ENCODE measurements at places on chromosomes 13 and 19.

- DNase-seq: no peak
Observed at GRCh38 chr13:90591927-90592268, 755.6 kb upstream of the MIR17HG start.

DNA sequence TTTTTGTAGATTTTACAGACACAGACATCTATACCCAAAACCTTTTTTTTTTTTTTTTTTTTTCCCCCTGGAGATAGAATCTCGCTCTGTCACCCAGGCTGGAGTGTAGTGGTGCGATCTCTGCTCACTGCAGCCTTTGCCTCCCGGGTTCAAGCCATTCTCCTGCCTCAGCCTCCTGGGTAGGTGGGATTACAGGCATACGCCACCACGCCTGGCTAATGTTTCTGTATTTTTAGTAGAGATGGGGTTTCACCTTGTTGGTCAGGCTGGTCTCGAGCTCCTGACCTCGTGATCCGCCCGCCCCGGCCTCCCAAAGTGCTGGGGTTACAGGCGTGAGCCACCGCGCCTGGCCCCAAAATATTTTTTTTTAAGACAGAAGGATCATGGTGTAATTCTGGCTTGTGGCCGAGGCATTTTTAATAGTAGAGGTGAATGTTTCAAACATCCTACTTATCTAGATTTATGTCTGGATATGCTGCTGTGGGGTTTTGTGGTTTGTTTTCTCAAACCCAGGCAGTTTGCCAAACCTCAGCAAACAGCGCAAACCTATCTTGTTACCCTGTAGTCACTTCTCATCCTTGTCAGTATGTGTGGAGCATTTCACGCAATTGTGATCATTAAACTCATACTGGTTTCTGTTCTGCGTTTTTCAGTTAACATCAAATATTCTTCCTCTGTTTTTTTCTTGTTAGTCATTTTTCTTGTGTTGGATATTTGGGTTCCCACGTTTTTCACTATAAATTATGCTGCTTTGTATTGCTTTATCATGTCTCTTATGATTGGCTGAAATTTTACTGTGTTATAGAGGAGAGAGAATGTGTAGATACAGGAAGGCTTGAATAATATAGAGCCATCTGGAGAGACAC lies 36.2 kb upstream of the GARRE1 start:
- DNase-seq: peak; percentile 43

DNA sequence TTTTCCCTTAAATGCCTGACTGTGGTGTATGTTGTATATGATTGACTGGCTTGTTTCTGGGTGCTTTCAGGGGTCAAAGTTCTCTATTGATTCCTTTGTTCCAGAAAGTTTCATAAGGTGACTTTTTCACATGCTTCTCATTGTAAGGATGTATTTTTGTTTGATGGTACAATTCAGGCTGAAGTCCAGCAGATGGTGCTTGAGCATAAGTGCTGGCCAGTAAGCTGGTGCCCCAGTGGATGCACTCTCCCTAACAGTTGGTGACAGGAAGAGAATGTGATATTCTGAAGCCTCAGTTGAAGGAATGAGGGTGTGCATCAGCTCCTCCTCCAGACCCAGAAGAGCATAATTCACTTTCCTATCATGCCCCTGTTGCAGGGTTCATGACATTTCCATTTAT lies 1941.6 kb upstream of the PRR20A start:
- no peak for DNase-seq

DNA sequence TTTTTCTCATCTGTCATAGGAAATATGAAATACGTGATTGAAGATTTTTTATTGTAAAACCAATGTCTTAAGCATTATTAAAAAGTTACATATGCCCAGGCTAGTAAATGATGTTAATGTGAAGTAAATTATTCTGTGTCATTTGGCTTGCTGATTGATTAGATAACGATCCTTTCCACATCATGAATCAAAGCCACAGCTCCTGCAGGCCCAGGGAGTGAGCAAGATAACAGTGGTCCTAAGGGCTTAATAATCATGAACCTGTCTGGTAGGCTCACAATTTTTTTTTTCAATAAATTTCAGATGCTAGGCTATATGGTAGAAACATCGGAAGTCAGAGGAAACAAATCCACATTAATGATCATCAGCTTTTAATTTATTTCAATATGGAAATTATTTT lies 269.0 kb upstream of the SLC10A2 start:
- DNase-seq: no peak

DNA sequence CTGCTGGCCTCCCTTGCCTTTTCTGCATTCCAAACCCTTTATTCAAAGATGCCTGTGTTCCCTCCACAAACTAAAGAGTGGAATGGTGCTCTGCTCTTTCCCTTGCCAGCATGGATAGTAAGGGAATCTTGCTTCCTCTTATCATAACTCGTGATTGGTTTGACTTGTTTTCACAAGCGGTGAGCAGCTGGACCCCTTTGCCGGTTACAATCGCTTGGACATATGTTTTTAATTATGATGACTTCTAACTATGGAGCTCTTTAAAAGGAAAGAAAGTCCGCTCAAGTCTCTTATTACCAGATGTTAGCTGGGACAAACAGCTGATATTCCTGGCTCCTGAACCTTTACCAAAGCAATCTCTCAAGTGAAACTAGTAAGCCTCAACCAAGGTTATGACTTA lies 1094.7 kb downstream of the UQCRFS1 start:
- no peak for DNase-seq

- no peak for DNase-seq
Observed at GRCh38 chr19:29415507-29415906, 110.3 kb upstream of the VSTM2B start.

DNA sequence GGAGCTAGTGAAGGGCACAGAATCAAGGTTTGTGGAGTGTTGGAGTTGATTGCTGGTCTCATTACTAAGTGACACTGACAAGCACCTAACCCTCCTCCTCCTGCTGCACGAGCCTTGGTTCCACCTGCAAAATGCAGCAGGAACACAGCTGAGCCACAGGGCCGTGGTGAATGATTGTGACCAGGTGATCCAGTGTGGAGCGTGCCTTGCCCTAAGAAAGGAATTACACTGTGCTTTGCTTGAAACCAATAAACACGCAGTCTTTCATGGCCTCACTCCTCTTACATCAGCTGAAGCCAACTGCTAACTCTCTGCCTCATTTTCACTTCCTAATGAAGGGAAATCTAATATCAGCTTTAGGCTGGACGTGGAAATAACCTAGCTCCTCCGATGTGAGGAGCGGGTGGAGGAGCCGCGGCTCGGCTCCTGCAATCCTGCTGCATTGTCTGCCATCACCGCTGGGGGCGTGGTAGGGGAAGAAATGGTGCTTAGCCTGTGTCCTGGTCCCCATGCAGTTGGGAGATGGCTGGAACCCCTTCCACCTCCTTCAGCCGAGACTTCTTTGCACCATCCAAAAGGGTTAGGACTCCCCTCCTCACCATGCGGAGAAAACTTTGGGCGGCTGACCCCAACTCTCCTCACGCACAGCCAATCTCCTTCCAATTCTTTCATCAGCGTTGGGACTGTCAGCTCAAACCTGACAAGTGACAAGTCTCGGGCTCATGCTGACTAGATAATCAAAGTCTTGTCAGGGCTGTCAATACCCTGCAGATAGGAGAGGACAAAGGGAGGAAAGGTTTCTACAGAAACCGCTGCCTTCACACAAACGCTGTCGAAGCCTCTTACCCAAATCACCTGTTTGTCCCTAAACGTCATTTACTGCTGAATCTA lies 427.9 kb downstream of the ZNF536 start:
- DNase-seq: peak; percentile 36

DNA sequence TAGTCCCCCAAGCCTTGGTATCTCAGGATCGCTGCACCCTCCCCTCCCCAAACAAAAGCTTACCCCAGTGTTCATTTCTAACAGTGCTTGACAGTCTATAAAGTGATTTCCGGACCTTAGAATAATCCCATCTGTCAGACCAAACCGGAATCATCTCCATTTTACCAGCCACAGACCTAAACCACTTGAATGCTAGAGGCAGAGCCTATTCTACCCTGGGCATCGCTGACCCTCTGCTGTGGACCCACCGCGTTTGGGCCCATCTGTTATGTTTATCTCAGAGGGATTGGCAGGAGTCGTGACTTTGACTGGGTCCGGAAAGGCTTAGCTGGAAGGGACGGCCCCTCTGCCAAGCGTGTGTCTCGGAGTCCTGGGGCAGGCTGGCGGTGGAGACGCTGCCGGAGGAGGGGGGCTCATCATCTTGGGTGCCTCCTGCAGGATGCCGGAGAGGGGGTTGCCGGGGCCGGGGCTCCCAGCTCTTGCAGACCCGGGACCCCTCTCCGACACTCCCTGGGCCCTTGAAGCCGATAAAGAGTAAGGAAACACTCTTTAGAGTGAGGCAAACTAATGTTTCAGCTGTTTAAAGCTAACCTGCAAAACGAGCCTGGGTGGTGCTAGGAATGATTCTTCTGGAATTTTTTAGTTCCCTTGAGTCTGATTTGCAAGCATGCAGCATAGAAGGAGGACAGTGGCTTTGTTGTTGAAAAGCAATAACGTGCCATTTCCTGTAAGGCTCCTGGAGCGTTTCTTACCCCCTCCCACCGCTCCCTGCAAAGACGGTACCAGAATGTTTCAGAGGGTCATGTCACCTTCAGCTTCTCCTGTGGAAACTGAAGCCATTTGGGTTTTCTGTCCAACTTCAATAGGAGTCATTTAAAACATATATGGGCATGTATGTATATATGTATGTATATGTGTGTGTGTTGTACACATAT lies 1.3 kb downstream of the SLC25A42 start:
- DNase-seq: peak; percentile 49

DNA sequence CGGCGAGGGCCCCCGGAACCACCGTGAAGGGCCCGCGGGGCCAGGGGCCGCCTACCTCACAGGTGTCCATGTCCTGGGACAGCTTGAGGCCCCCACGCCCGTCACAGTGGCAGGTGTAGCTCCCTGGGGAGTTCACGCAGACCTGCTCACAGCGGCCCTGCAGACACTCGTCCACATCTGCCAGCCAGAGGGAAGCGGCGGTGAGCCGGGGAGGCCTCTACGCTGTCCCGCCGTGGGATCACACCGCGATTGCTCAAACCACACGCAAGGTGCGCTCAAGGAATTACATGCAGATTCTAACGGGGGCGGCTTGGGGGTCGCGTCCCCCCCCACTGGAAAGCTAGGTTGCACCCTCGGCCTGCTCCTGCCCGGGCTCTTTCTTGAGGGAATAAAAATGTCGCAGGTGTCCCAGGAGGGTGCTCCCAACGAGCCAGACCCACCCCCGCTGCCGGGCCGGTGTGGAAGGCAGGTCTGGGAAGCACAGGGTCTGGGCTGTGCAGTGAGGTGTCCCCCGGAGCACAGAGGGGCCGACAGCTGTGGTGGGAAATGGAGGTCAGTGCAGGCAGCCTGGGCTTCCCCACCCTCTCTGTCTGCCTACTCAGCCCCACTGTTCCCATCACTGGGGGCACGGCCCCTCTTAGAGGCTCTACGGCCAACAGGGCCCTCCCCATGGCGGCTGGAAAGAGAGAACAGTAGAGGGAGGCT lies 29.2 kb downstream of the GAS6 start:
- DNase-seq: no peak

DNA sequence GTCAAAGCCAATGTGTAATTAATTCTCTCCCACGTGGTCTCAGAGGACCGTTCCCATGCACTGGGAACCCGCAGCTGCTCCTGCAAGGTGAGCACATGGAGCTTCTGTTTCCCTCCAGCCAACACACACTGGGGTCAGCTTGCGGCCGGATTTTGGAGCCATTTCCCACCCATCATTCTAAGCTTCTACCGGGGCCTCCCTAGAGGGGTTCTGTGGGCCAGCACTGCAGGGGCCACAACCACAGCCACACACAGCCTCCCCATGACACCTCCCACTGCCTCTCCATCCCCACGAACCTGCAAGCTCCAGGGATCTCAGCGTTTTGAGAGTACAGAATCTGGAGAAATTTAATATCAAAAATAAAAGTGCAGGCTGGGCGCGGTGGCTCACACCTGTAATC lies 120.7 kb upstream of the SOX1 start:
- DNase-seq: no peak

DNA sequence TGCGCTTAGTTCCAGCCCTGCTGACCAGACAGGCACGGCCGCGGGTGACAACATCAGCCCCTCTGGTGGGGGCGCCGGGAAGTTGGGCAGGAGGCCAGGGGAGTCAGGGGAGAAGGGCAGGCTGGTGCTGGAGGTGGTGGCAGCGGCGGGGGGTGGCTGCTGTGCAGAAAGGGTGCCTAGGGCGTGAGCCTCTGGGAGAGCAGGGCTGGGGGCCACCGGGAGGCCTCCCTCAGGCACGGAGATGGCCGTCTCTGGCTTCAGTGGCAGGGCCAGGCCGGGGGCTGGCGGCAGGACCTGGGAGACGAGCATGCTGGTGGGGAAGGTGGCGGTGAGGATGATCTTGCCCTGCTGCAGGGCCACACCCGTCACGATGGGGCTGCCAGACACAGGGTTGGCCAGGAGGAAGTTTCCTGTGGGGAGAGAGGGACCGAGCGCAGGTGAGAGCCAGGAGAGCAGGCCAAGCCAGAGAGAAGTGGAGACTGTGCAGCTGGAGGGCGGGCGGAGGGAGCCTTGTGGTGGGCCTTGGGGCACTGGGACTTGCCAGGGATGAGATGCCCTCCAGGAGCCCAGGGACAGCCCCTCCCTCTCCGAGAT lies 3.3 kb downstream of the SIX5 start:
- DNase-seq: no peak

GRCh38 chr13:35343417-35343816 lies 133.1 kb downstream of the MAB21L1 start:
- no peak for DNase-seq

- no peak for DNase-seq
Observed at GRCh38 chr19:58350001-58350861, 3.1 kb downstream of the A1BG start.

DNA sequence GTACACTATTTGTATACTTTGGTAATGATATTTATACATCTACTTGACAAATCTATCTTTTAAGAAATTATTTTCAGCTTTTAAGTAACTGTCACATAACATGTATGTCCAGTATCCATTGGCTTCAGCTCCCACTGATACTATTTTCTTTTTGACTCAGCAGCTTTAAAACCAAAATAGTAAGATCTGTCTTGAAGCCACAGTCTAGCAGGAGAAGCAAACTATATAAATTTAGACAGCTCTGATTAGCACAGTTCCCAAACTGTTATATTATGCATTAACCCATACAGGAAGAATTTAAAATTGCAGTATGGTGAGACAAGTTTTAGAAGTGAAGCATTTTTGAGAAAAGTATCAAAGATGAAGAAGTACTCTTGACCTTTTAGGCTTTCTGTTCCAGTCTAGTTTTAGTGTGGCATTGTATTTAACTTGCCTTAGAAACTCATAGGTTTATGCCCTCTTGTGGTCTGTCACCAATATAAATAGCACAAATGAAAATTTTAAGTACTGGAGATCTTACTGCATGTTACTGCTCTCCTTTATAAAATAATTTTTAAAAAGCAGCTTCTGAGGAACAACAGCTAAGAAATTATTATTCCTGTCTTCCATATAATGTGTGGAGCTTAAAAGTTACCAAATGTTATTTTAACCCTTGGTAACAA lies 24.7 kb downstream of the URI1 start:
- DNase-seq: no peak

Measured in GM10248 (cell line).